ENCODE measurements at places on chromosomes 5 and 9.

- no peak for DNase-seq
Measured at GRCh38 chr5:3103262-3103811, 351.9 kb upstream of the IRX2 start.

DNA sequence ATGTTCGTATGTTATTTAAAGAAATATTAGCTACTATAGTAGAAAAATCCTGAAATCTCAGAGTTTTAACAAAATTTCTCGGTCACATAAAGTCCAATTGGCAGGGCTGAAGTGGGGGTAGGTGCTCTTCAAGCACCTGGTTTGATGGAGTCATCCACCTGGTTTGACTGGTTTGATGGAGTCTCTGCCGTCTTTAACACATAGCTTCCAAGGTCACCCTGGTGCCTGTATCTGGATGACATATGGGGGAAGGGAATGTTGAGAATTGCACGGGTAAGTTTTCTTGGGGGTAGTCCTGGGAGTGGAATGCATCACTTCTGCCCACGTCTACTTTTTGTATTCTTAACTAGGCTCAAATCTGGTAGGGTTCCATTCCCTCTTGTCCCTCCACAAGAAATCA is 351.2 kb downstream of the SH3GL2 start:
- DNase-seq: no peak

DNA sequence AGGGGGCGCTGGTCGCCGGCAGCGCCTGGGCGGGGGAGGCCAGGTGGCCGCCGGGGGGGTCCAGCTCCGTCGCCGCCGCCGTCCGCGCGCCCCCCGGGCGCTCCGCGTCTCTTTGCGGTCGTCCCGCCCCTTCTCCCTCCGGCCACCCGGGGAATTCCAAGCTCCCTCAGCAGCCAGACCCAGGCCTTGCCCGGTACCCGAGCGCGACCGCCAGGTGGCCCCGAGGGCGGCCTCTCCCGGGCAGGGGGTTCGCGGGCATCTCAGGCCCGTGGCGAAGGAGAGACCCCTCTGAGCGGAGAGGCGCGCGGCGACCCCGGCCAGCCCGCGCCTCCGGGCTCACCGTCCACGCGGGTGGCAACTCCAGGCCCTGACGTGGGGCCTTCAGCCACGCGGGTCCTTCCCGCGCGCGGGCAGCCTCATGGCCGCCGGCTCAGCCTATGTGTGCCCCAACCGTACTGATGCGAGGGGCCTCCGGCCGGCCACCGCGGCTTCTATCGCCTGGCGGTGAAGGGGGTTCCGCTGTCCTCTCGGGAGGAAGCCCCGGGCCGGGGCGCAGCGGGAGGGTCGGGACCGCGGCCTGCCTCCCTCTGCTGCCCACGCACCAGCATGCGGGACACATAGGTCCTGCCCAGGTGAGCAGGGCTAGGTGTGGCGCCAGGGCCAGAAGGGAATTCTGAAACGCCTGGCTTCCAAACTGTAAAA is 529 bp upstream of the NRARP start:
- DNase-seq: peak; percentile 97

- no peak for DNase-seq
Measured at GRCh38 chr9:94840738-94841137, 114.2 kb downstream of the AOPEP start.

- no peak for DNase-seq
Measured at GRCh38 chr5:170640731-170641588, 137.1 kb downstream of the KCNIP1 start.

GRCh38 chr5:156715287-156715686 is 134.8 kb upstream of the PPP1R2B start:
- no peak for DNase-seq

DNA sequence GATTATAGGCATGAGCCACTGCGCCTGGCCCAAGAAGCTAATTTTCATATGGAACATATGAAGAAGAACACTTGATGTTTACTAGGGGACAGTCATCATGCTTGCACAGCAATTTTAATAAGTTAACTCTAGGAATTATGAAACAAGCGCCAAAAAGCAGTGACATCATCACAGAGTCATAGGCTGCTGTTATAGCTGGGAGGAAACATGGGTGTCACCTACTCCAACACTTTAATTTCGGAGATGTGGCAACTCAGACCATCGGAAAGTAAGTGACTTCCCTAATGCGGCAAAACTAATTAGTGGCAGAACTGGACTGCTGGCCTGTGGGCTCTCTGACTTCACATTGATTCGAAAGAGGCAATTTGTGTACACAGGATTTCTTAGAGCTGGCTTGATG is 38.1 kb upstream of the EQTN start:
- DNase-seq: no peak

DNA sequence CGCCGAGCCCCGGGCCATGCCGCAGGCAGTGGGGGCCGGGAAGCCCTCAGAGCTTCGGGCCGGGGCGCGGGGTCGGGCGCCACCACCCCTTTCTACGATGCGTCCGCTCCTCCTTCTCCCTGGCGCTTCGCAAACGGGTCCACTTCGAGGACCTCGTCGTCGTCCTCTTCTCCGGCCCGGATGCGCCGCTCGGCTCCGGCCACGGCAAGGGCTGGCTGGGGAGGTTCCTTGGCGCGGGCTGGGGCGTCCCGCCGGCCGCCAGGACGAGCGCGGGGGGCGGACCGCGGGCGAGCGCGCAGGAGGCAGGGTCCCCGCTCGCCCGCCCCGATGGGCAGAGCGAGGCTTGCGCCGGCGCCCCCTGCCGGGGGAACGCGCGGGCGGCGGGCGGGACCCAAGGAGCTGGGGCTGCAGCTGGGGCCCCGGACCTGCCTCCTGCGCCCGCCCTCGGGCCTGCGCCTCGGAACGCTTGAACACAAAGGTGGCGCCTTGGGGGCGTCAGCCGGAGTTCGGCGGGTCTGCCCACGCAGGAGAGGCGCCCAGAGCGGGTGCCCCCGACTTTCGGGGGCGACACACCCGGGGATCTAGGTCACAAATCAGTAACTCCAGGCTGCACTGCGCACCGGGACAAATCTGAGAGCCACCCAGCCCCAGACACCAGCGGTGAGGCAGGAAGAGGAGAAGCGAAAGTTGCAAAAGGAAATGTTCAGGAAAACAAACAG is at the start of gene ROR2:
TSS of gene ROR2 (minus strand) at position 283 of the 719 bp plus-strand sequence.
- DNase-seq: peak; percentile 57

GRCh38 chr5:90406466-90406865 is 3.1 kb downstream of the CETN3 start:
- no peak for DNase-seq

DNA sequence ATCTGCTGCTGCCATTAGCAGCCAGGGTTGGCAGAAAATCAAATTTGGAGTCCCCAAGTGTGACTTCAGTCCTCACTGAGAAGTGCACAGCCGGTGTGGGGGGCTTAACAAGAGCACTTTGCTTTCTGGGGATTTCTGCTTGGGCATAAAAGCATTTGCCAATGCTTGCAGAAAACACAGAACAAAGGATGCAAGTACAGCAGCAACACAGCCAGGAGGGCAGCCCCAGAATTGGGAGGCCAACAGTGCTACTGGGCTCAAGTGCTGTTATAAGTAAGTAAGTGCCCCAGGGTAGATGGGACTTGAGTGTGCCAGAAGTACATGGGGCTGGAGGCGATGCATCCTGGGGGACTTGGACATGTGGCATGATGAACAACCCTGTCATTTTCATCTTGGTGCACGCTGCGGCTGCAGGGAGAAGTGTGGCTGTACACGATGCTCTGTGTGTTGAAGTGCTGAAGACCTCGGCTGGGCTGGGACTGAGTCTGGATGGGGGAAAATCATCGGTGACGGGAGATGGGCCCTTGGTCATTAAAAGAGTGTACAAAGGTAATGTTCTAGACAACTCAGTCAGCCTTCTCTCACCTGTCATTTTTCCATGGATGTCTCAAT is 73.3 kb downstream of the GOLPH3 start:
- DNase-seq: no peak

Measured in HuH-7 (cell line).